ENCODE measurements at places on chromosomes 16 and 17. TPM values are rescaled to one million over a fixed set of nuclear protein-coding genes. Genes with fewer than 3 reads are reported as not detected.
A peak's percentile ranks its signal among the peaks of the same experiment; 100 is the strongest.

DNA sequence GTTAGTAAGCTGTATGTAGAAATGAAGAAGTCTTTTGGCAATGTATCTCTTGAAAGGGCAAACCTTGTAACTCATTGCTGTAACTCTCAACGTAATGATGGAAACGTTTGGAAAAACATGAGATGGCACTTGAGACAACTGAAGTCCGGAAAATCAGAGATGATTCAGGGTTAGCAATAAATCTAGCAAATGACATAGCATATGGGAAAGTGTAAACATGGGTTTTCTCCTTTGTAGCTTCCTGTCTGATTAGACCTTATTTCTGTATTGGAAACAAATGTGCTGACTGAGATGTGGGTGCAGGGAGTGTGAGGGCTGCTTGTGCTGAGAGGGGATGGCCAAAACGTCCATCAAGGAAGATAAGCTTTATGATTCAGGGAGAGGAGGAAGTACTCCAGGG is 110.7 kb upstream of the FAM20A start:
- no peak overlapping the region for H3K27ac ChIP-seq
- no peak for DNase-seq
- no peak overlapping the region for H3K4me3 ChIP-seq
- no peaks in the 10 kb centered on the region for H3K27me3 ChIP-seq
- H3K4me1 ChIP-seq: no peaks in the 10 kb centered on the region

DNA sequence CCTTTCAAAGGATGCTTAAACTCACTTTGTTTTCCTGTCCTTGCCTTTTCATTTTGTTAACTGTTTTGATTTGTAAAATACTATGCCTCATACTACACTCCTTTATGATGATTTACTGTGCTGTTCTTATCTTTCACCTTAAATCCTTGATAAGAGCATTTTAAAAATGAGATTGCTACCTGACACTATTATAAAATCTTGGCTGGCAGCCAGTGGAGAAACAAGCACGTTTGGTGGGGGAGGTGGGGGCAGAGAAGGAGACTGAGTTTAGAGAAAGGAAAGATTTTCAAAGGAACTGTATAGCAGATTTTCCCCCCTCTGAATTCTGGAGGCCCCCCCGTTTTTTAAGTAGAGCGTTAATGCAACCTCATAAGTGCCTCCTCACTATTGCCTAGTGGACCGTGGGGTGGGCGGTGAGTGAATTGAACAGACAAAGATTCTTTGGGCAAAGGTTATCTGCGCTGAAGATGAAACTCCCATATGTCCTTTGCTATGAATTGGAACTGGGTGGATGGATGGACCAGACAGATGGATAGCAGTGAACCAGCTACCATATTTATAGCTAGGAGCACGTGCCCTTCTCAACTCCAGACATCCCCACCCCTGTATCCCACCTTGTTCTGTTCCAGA is 200.2 kb downstream of the CCDC182 start:
- no peaks in the 10 kb centered on the region for H3K27me3 ChIP-seq
- no peaks in the 10 kb centered on the region for H3K36me3 ChIP-seq
- no peak overlapping the region for H3K4me3 ChIP-seq
- no peak for DNase-seq
- peaks cover 42% of the 10 kb centered on the region for H3K4me1 ChIP-seq

GRCh38 chr16:81276323-81276722 is 37.8 kb downstream of the BCO1 start:
- no peaks in the 10 kb centered on the region for H3K36me3 ChIP-seq
- no peaks in the 10 kb centered on the region for H3K4me1 ChIP-seq
- no peak for DNase-seq
- no peak overlapping the region for H3K4me3 ChIP-seq

- no peaks in the 10 kb centered on the region for H3K36me3 ChIP-seq
- peaks cover 17% of the 10 kb centered on the region for H3K4me1 ChIP-seq
- peak overlapping the region; percentile 55 for H3K27ac ChIP-seq
- peak; percentile 42 for DNase-seq
- no peaks in the 10 kb centered on the region for H3K27me3 ChIP-seq
- H3K4me3 ChIP-seq: no peak overlapping the region
Measured at GRCh38 chr17:82840431-82840831, 609 bp upstream of the ZNF750 start.

Gene TBC1D3C
- not detected for total RNA-seq

Gene SMTNL2
- total RNA-seq: 4.3 TPM

Gene CSHL1
- not detected for total RNA-seq

All from GM23338 (cell line).